ENCODE measurements at places on chromosomes 6 and 20. TPM values are rescaled to one million over a fixed set of nuclear protein-coding genes. Genes with fewer than 3 reads are reported as not detected.

The PLA2G7 gene
- total RNA-seq = 9.6 TPM

The MAP7 gene
- total RNA-seq = 0.48 TPM

The LY6G6C gene
- total RNA-seq = not detected

The HLA-DQA2 gene
- 0.34 TPM for total RNA-seq

DNA sequence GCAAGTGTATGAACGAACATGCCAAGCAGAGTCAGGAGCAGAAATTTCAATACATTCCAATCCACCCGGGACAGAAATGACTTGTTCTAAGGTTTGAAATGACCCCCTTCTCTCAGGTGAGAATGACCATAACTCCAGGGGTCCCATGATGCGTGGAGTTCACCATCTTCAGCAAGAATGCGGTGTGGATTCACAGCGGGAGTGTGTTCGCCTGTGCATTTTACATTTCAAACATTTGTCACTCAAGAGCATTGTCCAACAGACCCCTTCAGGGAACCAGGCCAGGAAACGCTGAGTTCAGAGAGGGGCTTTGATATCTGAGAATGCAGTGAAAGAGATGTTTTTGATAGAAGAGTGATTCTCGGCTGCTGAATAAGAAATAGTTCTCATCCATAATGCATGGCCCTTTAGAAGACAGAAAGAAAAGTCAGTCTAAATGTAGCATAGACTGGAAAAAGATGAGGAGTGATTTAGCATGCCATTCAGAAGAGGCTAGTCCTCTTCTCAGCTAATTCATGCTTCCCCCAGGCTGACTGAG, 200.3 kb upstream of the KCNG1 start:
- no peak overlapping the region for H3K27ac ChIP-seq
- H3K4me3 ChIP-seq = no peak overlapping the region
- H3K4me1 ChIP-seq = peaks cover 11% of the 10 kb centered on the region
- DNase-seq = no peak
- H3K36me3 ChIP-seq = no peaks in the 10 kb centered on the region

The TFAP2C gene
- not detected for total RNA-seq

- H3K4me3 ChIP-seq = no peak overlapping the region
- H3K4me1 ChIP-seq = peaks cover 4% of the 10 kb centered on the region
- no peaks in the 10 kb centered on the region for H3K27me3 ChIP-seq
Measured at GRCh38 chr6:153966001-153966400, 73.0 kb upstream of the OPRM1 start.

GRCh38 chr6:146289816-146290588, 253.6 kb upstream of the RAB32 start:
- no peaks in the 10 kb centered on the region for H3K36me3 ChIP-seq
- no peaks in the 10 kb centered on the region for H3K27me3 ChIP-seq
- no peaks in the 10 kb centered on the region for H3K4me1 ChIP-seq
- no peak overlapping the region for H3K27ac ChIP-seq
- no peak overlapping the region for H3K4me3 ChIP-seq

GRCh38 chr6:81933608-81934051, 181.1 kb upstream of the TENT5A start:
- no peaks in the 10 kb centered on the region for H3K4me1 ChIP-seq
- H3K36me3 ChIP-seq = no peaks in the 10 kb centered on the region
- no peak overlapping the region for H3K4me3 ChIP-seq
- no peak for DNase-seq
- no peak overlapping the region for H3K27ac ChIP-seq
- H3K27me3 ChIP-seq = no peaks in the 10 kb centered on the region

The COL11A2 gene
- 1.00 TPM for total RNA-seq

The ELOVL4 gene
- 0.79 TPM for total RNA-seq

Measured in activated naive CD8-positive, alpha-beta T cell treated with anti-CD3 and anti-CD28 coated beads, Interleukin-2, amount 10 ng/mL, durations not matched to agents 7 days and 5 days (primary cell).